Stimulated activated CD4-positive, alpha-beta T cell treated with anti-CD3 and anti-CD28 coated beads, Interleukin-12 subunit alpha, Interleukin-12 subunit beta, amount 100 ng/mL, for 24 hours (primary cell): ENCODE measurements at places on chromosomes 7 and 10.

- no peak for DNase-seq
Measured at GRCh38 chr10:119919826-119920225, 27.3 kb downstream of the SEC23IP start.

DNA sequence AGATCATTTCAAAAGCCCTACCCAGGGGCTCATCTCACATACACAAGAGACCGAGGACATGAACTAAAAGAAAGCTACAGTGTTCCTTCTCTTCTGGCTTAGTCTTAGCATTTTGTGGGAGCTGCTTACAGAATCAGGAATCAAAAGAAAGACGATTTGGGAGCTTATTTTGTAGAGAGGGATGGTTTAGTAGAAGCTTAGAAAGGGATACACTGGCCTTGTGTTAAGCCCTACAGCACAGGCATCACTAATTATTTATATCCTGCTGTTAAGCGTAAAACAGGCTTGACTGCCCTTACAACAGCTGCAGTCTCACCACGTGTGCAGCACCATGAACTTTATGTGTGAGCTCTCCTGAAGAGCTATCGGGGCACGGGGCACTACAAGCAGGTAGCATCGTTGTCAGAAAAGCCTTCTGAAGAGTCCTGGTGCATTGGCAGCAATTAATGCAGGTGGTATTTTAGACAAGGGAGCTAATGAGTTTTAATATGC is 798.3 kb downstream of the NXPH1 start:
- DNase-seq: no peak

DNA sequence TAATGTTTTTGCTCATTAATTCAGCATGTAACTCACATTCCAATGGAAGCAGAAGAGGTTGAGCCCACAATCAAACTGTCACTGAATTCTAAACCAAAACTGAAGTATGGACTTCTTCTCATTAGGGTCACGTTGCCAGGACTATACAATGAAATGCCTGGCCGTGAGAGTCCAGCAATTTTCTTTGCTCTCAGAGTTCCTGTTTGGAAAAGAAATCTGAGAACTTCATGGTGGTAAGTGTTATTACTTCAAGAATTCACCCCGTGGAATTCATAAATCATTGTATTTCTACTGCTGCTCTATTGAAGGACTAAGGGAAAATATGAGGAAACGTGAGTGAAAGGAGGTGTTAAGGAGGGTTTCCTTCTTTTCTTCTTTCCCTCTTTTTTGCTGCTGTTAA is 441.8 kb upstream of the AKR1E2 start:
- no peak for DNase-seq

GRCh38 chr7:15214976-15215375 is 312.4 kb upstream of the DGKB start:
- no peak for DNase-seq

DNA sequence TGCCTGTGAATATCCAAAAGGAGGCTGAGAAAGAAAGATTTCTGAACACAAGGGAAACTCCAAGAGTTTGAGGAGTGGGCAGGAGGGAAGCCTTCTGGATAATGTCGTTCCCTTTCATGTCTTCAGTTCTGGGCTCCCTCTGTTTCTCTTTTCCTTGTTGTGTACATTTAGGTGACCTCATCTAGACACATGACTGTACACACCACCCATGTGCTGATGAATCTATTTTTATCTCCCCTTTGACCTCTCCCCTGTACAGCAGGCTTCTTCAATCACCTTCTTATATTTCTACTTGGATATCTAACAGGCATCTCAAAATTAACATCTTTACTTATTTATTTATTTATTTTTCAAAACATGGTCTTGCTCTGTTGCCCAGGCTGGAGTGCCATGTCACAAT is 363.1 kb downstream of the GATA3 start:
- DNase-seq: no peak

DNA sequence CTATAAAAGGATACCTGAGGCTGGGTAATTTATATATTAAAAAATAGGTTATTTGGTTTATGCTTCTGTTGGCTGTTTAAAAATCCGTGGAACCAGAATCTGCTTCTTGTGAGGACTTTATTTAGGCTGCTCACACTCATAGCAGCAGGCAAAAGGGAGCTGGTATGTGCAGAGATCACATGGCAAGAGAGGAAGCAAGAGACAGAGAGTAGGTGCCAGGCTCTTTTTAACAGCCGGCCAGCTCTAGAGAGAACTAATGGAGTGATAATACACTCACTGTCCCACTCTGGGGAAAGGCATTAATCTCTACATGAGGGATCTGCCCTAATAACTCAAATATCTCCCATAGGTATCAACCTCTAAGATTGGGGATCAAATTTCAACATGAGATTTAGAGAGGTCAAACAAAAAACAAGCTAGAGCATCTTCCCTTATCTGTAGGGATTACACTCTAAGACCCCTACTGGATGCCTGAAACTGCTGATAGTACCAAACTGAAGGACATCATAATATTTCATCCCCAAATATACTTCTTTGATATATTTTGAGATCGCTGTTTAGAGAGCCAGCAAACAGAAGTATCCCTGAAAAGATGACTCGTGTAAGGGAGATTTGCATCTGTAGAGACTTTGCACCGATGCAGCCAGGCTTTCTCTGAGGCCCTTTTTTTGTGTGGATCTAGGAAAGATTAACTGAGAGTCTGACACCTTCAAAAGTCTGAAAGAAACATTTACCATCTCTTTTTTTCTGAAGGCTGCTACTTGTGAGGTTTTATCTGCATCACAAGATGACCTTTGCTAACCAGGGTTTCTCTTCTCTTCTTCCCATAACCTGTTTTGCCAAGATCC is 717.0 kb upstream of the MBL2 start:
- DNase-seq: no peak

DNA sequence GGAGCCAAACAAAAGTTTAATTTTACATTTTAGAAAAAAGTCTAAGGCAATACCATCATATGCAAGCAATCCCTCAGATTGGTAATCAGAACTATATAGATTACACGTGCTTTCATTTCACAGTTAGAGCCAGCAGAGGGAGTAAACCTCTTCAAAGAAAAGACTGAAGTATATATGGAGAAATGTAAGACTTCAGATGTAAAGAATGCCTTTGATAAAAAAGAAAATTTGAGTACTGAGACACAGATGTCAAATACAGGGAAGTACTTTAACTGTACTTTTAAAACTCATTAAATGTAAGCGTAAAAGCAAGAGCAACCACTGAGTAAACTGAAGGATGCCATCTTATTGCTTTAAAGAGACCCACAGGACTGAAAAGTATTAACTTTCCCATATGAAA is 101.4 kb upstream of the FAM133B start:
- DNase-seq: no peak

DNA sequence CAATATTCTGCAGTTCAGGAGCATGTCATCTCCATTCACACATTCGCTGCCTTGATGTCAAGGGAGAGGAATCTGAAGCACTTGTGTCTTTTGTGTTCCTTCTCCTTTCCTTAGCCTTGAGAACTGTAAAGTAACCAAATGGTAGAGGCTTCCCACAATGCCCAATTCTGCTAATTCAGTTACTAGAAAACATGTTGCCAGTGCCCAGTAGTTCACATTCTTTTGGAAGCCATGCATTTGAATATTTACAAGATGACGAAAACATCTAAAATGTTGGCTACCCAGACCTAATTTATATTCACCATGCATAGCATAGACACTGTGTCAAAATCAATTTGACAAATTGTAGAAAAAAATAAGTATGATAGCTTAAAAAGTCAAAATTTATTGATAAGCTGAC is 852.7 kb upstream of the PHF14 start:
- DNase-seq: no peak

DNA sequence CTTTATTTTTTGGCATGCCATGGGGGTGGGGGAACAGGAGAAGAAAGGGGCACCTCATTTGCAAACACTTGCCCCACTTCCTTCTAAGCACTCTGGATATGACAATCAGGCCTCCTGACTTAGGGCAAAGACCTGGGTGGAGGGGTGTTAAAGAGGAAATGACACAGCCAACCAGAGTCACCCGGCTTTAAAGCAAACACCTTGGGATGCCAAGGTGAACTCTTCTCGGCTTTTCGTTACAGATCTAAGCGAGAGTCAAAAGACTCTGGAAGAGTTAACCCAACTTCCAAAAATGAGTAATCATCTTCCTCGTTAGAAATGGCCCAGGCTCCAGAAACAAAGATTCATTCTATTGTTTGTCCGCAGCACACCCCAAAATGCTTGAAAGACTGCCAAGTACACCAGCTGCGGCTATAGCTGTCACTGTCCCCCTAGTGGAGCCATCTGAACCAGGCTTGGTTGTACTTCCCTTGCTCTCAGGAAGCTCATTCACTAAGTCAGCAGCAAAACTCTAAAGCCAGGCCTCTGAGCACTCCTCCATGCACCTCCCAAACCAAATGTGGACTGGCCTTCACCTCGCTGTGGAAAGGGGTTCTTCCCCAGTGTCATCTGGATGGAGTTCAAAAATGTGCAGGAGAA is 24.8 kb downstream of the FAM53B start:
- no peak for DNase-seq

- DNase-seq: no peak
Measured at GRCh38 chr10:120646738-120647456, 189.9 kb downstream of the PLPP4 start.

GRCh38 chr7:67635271-67635670 is 638.6 kb downstream of the TYW1 start:
- no peak for DNase-seq

GRCh38 chr10:110444004-110444337 is 53.7 kb upstream of the DUSP5 start:
- no peak for DNase-seq

DNA sequence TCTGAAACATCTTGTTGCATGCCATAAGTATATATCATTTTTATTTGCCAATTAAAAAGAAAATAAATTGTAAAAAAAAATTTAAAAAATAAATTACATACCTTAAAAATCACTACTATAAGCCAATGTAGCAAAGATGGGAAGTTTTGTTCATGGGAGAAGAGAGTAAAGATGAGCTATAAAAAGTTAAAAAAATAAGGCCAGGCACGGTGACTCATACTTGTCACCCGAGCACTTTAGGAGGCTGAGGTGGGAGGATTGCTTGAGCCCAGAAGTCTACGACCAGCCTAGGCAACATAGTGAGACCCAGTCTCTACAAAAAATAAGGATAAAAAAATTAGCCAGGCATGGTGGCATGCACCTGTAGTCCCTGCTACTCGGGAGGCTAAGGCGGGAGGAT is 8.4 kb upstream of the STK32C start:
- DNase-seq: no peak

DNA sequence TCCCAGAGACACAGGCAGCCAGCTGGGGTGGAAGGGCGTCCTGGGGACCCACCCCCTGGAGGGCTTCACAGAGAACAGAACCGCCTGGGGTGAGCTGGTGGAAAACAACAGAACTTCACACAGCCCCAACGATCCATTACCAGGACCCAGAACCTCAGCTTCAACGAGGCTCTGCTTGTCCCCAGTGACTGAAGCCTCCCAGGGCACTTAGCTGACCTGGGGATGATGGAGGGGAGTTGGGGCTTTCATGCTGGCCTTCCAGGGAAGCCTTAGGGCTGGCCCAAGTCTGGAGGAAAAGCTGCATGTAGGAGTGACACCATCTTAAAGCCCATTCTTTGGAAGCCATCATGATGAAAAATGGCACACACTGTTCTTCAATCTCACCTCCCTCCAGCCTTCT is 300.2 kb downstream of the WDR37 start:
- DNase-seq: no peak

GRCh38 chr10:65701168-65701776 is 1224.6 kb upstream of the LRRTM3 start:
- DNase-seq: no peak

GRCh38 chr7:97859606-97860204 is 12.5 kb downstream of the ASNS start:
- no peak for DNase-seq

DNA sequence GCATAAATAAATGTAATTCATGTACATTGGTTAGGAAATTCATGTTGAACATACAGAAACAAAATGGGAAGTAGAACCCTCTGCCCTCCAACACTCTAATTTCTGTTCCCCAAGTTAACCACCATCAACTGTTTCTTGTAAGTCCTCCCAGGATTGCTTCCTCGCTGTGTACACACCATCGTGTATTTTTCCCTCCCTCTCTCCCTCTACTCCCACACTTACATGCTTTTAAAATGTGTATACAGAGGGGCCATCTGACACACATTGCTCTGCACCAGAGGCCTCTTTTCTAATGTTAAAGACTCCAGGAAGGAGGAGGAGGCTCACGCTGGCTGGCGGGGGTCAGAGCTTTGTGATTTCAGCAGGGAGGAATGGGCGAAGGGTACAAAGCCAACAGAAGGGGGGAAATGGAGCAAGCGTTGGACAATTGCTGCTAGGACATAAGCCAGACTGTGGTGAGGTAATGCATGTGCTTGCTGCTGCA is 1.9 kb upstream of the EPHA1 start:
- DNase-seq: no peak

DNA sequence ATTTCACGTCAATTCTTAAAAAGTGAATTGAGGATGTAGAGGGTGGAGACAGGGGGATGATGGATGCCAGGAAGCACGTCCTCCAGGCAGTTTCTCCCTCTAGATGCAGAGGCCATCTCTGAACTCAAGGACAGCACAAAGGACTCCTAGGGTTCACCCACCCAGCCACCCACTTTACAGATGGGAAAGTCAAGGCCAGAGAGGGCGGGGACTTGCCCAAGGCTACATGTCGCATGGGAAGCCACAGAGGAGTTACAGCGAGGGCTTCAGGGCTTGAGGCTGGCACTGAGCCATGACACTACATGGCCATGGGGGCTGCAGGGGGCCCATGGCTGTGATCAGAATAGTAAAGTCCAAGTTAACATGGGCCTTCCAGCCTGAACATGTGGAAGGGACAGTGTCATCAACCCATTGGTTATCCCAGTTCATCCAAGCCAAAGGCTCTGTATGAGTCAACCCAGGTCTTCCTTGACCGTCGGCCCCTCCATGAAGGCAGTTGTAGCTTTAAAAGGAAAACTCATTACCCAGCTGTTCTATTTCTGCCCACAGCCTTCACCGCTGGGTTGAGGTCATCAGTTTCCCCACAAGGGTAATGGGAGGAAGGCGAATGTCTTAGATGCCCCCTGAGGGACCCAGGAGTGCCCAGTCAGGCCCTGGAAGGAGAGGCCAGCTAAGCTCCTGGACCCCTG is 24.3 kb upstream of the KPNA7 start:
- no peak for DNase-seq

DNA sequence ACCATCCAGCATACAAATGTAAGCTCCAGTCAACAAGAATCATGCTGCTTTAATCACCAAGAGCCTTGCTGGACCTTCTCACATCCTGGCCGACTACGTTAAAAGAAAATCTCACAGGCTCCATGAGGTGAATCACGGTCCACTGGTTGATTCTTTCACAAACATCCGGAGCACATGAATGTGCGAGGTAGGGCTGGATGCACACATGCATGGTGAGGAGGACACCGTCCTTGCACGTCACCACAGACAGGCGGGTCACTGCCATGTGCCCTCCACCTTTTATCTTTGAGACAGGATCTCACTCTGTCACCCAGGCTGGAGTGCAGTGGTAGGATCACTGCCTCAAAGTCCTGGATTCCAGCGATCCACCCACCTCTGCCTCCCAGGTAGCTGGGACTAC is 265.1 kb downstream of the PARD3 start:
- DNase-seq: no peak

DNA sequence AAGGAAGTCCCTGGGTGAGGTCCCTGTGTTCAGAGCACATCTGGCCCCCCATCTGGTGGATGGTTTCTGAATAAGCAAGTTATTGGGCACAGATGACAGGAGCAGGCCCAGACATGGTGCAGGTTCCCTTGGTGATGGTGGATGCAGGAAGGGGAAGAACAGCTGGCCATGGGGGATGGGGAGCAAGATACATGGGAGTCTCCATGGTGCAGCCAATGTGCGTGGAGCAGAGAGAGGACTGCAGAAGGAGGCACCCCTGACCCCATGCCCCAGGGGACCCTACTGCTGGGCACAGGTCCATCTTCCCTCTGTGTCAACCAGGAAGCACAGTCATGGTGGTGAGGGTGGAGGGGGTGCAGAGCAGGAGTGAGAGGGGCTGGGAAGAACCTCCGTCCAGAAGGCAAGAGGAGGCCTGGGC is 43.8 kb upstream of the RABGEF1 start:
- no peak for DNase-seq
